ENCODE measurements at places on chromosomes 16 and 17. TPM values are rescaled to one million over a fixed set of nuclear protein-coding genes. Genes with fewer than 3 reads are reported as not detected.

DNA sequence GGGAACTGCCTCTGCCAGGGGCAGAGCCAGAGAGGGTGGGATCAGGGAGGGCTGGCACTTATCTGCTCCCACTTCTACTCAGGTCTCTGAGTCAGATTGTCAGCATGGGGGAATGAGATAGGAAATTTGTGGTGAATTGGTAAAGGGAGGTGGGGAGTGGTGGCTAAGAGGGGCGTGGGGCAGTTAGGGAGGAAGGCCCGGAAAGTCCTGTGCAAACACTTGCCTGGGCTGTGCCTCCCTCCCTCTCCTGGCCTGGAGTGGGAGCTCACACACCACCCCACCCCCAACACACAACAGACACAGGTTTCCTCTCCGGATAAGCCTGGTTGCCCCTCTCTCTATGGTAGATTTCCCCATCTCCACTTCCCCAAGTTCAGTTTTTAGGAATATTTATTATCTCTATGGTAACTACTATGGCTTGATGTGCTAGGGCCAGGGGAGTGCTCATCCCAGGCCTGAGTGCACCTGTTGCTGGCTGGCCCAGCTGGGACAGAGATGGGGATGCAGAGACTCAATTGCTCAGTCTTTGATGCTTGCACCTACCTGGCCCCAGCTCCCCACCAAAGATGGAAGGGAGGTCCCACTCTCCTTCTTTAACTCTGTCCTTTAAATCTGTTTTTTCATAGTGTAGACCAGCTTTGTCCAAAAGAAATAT lies 2.7 kb downstream of the SPNS2 start:
- no peak for DNase-seq

GRCh38 chr17:48582750-48583069 lies 4.6 kb upstream of the HOXB4 start:
- DNase-seq, result no peak

GRCh38 chr17:378068-378467 lies 25.5 kb upstream of the RPH3AL start:
- no peak for DNase-seq

DNA sequence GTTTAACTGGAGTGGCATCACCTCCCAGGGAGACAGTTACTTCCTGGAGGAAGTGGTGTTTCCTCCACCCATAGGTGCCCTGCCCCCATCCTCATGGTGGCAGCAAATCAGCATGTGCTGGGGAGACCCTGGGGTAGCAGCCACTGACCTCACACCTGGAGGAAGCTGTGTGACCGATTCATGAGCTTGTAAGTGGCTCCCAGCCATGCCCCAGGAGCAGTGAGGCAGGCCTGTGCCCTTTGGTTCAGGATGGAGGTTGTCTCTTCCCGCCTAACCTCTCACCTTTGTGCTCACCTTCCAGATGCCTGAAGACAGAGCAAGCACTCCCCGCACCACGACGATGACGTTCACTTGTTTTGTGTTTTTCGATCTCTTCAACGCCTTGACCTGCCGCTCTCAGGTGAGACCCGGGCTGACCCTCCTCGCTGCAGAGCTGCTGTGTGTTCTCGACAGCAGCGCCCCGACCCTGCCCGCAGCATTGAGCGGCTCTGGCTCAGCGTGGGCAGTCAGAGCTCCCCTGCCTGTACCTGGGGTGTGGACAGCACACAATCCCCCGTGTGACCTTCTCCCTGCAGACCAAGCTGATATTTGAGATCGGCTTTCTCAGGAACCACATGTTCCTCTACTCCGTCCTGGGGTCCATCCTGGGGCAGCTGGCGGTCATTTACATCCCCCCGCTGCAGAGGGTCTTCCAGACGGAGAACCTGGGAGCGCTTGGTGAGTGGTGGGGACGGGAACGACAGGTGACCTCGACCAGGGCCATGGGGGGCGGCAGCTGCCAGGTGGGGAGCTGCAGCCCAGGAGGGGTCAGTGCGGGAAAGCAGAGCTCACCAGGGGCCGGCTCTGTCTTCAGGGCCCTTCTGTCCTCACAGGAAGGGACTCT lies 42.8 kb downstream of the MEAK7 start:
- no peak for DNase-seq

GRCh38 chr16:8898660-8899318 lies 16.6 kb downstream of the LITAFD start:
- DNase-seq, result no peak

Gene PNMT
- polyA plus RNA-seq, result 2.1 TPM

GRCh38 chr17:43907425-43907981 lies at the start of gene MPP2:
TSS of gene MPP2 (minus strand) at chr17:43907536. CDS start at chr17:43904460, 3,076 bp downstream.
- DNase-seq, result peak; percentile 78

DNA sequence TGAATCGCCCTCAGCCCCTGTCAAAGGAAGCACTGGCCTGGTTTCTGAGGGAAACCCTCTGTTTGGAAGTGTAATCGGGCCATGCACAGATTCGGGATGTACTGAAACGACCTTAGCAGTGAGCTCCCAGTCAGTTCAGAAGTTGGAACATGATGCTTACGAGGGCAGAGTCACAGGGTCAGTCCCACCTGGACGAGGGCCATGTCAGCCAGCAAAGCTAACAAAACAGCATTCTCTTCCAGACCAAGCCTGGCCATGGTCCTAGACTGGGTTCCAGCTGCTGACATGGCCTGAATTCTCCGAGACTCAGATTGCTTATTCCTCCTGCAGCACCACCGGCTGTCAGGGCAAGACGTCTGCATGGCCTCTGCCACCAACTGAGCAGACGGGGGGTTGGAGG lies 192.2 kb upstream of the WSCD1 start:
- DNase-seq, result peak; percentile 42

Gene CDRT15L2
- polyA plus RNA-seq, result not detected

GRCh38 chr17:19274893-19275292 lies 37.7 kb downstream of the EPN2 start:
- no peak for DNase-seq

GRCh38 chr17:30344283-30345088 lies 10.6 kb upstream of the TMIGD1 start:
- no peak for DNase-seq

Gene ASPA
- polyA plus RNA-seq, result 4.2 TPM

Gene FAM20A
- polyA plus RNA-seq, result 7.7 TPM

Gene PIPOX
- 2.0 TPM for polyA plus RNA-seq

DNA sequence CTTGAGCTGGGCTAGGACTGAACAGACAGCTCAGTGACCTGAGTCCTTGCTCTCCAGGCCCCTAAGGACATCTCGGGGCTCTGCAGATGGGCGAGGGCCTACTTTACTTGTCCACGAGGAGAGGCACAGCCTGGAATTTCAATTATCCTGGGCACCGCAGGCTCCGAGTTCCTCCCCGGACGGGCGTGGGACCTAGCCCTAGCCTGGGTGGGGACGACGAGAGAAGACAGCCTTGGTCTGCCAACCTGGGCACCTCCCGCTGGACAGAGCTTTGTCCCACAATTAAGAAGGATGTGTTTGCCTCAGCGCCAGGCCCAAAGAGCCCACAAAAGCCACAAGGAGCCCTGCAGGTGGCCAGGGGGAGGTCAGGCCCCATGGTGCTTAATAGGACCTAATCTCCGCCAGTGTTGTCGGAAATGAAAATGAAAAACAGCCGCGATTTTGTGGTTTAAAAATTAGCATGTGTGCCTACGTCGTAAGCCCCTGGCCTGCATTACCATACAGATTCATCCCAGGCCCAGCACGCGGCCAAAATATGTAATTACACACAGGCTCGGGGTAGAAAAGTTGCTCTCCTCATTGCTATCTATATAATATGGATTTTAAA lies 51.4 kb upstream of the LHX1 start:
- DNase-seq, result no peak

Gene SMG1
- polyA plus RNA-seq, result 47.4 TPM

GRCh38 chr17:65485388-65486299 lies 75.8 kb downstream of the AXIN2 start:
- DNase-seq, result no peak

GRCh38 chr17:64045176-64045575 lies 24.7 kb upstream of the ICAM2 start:
- DNase-seq, result no peak

GRCh38 chr16:9046667-9047055 lies 44.8 kb upstream of the HAPSTR1 start:
- no peak for DNase-seq

DNA sequence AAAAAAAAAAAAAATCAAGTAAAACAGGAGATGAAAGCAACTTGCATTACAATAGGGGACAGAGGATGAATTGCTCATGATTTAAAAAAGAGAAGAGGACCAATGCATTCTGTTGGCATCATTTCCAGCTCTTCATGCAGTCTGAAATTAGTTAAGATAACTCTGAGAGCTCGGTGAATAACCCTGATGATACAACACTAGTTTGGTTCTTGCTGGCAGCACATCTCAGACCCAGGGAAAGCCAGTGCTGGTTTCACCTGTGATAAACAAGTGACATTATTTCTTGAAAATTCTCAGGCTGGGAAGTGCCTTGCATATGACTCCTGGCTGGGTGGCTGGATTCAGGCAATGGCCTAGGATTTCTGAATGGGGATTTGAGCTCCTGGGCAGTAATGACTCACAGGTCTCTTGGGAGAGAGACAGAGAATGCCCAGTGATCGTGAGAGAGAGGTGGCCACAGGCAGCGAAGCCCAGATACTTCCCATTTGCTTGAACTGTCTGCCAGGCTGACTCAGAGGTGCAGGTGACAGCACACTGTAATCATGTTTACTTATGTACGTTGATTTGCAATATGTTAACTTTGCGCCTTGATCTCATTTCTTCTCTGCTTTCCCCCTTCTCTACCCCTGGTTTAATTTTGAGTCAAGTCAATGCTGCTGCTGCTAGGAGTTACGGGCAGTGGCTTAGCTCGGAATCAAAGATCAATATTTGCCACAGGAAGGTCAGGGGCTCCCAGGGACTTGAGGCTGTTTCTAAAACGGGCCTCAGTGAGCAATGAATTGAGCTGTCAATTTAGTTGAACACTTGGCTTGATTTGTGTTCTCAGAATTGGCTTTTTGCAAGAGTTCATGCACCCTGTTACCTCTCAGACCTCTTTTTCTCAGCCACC lies 27.1 kb downstream of the ARSG start:
- DNase-seq, result no peak

DNA sequence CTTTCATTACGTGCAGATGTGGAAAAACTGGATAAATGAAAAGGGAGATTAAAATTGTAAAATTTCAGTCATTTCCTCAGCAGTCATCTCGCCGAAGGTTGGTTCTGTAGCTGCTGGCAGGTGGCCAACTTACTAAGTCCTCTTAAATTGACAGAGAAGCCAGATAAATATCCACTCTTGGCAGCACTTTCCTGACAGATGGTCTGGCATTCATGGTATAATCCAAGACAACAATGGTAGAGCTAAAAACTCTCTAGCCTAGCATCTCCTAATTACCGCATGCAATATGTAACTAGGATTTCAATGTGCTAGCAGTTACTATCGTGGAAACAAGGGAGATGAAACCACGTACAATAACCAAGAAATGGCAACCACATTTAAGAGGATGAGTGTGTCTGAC lies 306.3 kb downstream of the CNTNAP4 start:
- DNase-seq, result peak; percentile 62

DNA sequence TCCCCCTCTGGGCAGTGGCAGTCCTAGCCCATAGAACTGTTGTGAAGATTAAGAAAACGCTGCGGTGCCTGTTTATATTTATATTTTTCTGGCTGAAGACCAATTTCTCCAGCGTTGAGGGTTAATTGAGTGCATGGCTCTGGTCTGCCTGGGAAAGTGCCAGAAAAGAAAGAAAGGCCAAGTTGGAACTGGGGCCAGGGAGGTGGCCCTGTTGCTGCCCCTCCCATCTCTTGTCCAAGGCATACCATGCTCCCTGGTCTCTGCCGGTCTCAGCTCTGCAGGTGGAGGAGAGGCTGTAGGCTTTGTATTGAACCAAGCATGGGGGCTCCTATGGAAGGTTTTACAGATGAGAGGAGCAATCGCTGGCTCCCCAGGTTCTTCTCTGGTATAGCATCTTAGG lies 124.7 kb downstream of the MGAT5B start:
- DNase-seq, result no peak

- DNase-seq, result no peak
These were observed 72.6 kb upstream of the LGALS9 start for GRCh38 chr17:27558341-27558740.

Gene STAC2
- 0.32 TPM for polyA plus RNA-seq

GRCh38 chr17:49998836-49999511 lies 4.0 kb upstream of the DLX3 start:
- DNase-seq, result no peak

- no peak for DNase-seq
These were observed 22.1 kb downstream of the TMEM114 start for GRCh38 chr16:8568231-8568617.

GRCh38 chr17:73952082-73952479 lies 251.4 kb upstream of the RPL38 start:
- DNase-seq, result peak; percentile 32

- DNase-seq, result peak; percentile 77
These were observed 218.5 kb upstream of the CIBAR2 start for GRCh38 chr16:85330694-85331188.

GRCh38 chr16:89144681-89145080 lies 26.9 kb upstream of the CDH15 start:
- DNase-seq, result no peak

Gene EMP2
- polyA plus RNA-seq, result 88.5 TPM

Gene CCL13
- polyA plus RNA-seq, result 0.68 TPM

DNA sequence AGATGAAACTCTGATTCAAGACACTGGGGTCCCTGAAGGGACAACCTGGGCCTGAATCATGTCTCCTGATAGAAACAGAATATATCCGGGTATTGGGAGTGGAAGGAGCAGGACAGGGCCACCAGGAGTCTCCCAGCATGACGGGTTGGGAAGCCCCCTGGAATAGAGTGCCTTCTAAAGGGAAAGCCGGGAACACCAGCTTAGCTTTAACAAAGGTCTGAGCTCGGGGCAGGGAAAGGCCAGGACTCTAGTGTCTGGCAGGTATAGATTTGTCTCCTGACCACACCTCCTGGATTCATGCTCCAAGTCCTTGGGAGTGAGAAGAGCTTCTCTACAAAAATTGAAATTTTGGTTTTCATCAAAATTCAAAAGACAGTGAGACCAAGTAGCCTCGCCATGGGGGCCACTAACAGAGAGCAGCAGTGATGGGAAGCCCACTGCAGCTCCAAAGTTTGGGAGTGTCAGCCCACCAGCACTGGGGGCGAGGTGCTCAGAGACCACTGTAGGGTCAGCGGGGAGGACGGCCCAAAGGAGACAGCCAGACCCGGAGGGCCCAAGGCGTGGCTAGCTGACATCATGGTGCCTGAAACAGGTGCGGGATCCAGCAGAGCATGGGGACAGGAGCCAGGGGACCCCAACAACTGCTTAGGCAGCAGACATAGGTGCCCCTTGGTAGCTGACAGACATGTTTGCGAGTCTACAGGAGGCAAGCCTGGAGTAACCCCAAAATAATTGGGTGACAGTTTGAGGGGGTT lies 81.0 kb downstream of the C16orf78 start:
- DNase-seq, result no peak

- no peak for DNase-seq
These were observed 12.3 kb downstream of the CNTROB start for GRCh38 chr17:7944326-7944725.

Data from muscle of back (tissue), 13 donors.